Tibial nerve (tissue), 4 donors: ENCODE measurements at places on chromosomes 7 and 10. TPM values are rescaled to one million over a fixed set of nuclear protein-coding genes. Genes with fewer than 3 reads are reported as not detected.
A peak's percentile ranks its signal among the peaks of the same experiment; 100 is the strongest.

The MSMB gene
- total RNA-seq: not detected

The SH3PXD2A gene
- 138 TPM for total RNA-seq

DNA sequence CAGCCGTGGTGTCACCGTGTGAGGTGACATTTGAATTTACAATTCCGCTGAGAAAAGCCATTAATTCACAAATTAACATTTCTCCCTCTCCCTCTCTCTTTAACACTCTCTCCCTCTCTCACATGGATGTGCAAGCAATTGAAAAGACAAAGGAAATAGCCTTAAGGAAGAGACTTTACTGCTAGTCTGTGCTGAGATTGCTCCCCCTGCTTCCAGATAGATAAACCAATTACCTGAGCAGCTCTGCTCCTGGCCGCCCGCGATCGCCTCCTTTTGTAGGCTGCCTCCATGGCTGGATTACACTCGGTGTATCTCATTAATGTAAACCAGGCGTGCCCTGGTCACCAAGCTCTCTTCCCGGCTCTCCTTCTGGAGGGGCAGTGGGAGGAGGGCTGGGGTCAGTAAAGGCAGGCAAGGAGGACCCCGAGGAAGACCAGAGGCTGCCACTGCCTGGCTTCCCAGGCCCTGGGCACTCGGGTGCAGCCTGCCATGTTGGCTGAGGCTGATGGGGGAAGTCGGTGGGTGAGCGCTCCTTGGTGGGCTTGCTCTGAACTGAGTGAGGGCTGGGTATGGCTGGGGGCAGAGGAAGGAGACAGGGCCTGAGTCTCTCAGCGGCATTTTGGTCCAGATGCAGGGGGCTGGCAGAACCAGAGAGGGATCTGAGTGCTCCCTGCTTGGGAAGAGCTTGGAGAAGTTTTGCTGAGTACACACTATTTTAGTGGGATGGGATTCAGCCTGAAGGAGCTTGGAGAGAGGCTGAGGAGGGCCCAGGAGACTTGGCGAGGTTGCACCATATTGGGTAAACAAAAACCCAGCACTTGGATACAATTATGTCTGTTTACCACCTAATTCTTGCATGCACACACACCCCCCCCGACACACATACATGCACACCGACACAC, 42.9 kb downstream of the PAX2 start:
- DNase-seq: no peak

DNA sequence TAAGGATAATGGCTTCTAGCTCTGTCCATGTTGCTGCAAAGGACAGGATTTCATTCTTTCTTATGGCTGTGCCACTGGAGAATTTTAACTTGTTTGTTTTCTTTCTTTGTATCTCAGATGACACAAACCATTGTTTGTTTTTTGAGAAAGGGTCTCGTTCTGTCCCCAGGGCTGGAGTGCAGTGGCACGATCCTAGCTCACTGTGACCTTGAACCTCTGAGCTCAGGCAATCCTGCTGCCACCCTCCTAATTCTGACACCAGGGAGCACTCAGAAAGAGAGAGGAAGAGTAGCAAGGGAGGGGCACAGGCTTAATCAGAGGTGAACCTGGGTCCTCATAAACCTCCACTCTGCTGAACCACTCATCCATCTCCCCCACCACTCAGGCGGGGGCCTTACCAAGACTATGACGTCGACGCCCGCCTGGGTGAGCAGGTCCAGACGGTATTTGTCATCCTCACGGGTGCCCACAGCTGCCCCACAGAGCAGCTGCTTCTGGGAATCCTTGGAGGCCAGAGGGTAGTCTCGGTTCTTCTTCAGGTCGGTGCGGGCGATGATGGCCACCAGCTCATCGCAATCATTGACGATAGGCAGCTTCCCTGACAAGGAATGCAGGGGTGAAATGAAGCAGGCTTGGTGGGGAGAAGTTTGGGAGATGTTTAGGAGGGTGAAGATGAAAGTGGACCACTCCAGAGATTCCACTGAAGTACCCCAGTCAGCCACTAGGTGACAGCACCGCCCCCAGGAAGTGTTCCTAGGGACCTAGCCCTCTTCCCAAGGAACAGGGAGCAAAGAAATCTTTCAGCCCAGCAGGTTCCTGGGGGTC, 11.6 kb downstream of the IMPDH1 start:
- peak; percentile 40 for DNase-seq

DNA sequence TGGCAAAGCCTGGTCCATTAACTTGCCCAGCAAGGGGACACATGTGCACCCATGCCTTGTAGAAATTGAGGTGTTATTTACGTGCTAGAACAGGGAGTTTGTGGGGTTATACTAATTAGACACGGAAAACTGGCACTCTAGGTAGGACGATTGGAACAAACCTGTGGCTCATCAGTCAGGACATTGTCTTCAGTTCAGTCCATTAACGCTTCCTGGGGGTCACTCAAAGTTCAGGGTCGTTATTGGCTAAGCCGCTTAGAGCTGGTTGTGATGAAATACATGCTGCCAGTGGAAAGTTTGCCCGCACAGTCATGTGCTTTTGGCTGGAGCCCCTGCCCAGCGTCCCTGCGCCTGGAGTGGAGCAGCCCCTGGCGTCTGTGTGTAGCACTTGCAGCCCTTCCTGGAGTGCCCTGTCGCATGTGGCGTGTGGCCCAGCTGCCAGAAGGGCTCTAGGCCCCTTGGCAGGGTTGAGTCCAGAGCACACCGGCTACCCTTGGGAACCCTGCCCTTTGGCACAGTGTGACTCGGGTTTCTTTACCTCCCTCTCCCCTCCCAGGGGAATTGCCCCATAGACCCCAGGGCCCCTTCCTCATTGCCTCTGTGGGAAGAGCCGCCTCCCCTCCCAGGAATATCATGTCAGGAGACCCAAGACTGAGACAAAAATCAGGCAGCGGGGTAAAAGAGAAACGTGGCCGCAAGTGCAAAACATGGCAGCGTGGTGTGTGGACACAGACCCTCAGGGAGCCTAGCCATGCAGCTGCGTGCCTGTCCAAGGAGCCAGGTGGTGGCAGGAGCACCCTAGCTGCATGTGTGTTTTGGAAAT, 9.8 kb downstream of the ZNF775 start:
- no peak for DNase-seq

DNA sequence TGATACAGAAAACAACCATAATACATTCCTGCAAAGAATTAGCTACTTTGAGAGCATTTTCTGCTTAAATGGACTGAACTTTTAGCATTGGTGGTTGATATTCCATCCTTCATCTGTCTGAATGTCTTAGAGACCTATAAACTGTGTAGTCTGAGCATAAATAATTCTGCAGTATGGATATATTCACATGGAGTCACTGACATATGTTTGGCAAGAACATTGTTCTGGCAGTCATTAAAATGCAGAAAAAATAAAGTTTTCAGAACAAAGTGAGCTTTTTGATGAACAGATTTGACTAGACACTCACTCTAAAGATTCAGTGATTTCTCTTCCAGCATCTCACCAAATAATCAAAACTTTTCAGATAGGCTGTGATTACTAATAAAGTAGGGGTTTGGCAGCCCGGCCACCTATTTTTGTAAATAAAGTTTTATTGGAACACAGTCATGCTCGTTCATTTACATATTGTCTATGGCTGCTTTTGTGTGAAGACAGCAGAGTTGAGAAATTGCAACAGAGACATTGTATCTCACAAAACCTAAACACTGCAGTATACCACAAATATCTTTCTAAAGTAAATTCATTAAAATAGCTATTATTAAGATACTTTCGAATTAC, 44.1 kb upstream of the RAPGEF5 start:
- no peak for DNase-seq

- peak; percentile 26 for DNase-seq
These were observed 80.6 kb downstream of the ARHGAP21 start for GRCh38 chr10:24642921-24643678.
